ENCODE measurements at places on chromosomes 2 and 18.

DNA sequence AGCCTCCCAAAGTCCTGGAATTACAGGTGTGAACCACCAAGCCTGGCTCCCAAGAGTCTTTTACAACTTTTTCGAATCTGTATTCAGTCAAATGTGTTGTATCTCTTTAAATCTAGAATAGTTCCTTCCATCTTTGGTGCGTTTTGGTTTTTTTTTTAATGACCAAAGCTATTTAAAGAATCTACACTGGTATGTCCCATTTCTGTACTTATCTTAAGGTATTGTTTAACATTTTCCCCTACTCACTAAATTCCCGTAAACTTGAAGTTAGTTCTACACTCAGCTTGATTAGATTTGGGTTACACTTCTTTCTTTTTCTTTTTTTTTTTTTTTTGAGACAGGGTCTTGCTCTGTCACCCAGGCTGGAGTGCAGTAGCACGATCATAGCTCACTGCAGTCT lies 63.8 kb downstream of the TMEM237 start:
- DNase-seq, result no peak

DNA sequence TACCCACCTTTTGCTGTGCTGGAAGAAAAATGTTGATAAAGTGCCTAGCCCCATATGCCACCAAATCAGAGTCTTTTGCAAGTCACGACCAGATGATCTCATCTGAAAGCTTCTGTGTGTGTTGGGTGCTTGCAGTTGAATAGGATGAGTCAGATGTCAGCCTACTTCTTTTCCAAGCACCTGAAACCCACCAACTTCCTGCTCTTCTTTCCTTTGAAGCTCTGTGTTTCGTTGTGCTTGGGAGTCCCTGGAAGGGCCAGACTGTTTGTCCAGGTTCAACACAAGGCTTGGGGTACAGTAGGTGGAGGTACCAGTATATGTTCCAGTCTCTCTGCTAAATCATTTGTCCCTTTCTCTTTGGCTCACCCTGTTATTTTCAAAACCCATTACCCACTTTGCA lies 36.8 kb upstream of the LCLAT1 start:
- DNase-seq, result no peak

GRCh38 chr2:124395961-124396360 lies 370.9 kb downstream of the CNTNAP5 start:
- DNase-seq, result no peak

- no peak for DNase-seq
Measured at GRCh38 chr18:62144338-62144737, 42.5 kb downstream of the PIGN start.

DNA sequence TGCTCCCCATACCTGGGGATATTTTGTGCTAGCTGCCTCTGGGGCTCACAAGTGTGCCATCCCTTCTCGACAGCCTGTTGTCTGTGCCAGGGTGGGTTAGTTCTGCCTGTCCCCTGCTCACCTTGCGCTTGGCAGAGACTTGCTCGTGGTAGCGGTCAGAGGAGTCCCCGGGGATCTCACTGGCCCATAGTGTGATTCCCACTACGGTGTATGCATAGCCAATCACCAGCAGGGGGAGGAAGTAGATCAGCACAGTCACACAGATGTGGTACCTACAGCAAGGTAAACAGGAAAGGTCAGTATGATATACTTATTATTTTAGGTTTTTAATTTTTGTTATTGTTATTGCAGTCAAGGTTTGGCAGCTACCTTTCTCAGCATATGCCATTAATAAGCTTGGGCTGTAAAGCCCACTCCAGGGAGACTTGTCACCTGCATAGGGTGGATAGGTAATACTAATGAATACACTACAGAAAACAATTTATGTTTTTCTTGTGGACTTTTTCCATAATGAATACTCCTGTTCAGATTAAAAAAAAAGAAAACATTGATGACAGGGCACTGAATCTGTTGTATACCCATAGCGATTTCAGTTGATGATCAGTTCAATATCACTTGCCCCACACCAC lies 95.2 kb downstream of the POLE4 start:
- DNase-seq, result no peak

GRCh38 chr2:226411727-226412360 lies 387.8 kb downstream of the IRS1 start:
- no peak for DNase-seq

- DNase-seq, result no peak
Measured at GRCh38 chr2:205245652-205246051, 436.6 kb upstream of the NRP2 start.

GRCh38 chr2:173193925-173194324 lies 118.3 kb downstream of the MAP3K20 start:
- no peak for DNase-seq

DNA sequence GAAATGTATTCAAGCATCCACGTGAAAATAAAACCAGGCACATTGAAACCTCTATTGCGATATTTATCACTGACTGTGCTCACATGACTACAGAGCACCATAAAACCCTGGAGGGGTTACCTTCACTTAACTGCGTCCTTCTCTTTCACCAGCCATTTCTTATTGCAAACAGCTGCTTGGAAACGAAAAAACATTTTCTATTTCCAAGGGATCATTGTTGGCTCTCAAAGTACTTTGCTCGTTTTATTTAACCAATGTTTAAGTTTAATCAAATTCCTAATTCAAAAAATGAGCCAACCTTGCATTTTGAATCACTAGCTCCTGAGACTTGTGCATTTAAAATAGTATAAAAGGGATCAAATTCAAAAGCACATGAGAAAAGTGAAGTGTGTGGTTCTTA lies 134.4 kb downstream of the OSR1 start:
- no peak for DNase-seq

GRCh38 chr2:225725726-225726125 lies 326.2 kb downstream of the NYAP2 start:
- no peak for DNase-seq

GRCh38 chr2:54456362-54456611 lies 160 bp downstream of the SPTBN1 start:
- DNase-seq, result no peak

DNA sequence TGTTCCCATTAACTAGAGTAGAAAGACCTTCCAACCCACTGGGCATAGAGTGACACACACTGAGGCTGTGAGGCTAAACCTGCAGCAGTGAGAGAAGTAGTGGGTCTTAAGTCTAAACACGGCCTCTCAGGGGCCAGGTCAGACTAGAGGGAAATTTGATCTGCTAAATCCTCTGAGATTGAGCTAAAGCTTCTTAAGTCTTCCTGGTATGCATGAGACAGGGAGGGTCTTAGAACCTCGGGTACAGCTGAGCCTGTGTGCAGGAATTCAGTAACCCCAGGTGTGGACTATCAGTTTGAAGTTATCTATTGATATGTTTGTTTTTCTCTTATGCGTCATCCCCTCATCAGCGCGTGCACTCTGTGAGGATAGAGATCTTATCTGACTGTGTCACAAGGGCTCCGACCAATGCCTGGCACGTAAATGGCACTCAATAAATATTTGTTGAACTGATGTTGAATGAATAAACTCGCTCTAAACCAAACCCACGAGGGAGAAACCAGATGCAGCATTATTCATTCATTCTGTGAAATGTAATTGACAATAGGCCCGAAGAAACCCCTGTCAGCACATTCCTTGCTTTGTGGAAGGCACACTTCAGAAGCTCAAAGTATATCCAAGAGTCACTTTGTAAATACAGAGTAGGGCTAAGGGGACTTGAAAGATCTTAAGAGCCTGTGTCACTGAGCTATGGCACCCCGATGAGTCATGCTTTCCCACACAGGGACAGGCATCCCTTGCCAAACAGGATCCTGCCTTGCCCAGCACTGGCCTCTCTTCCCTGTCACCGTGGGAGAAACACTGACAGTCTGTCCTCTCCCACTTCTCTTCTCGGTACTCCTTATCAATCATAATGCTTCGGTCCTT lies 21.7 kb upstream of the RAB10 start:
- DNase-seq, result no peak

DNA sequence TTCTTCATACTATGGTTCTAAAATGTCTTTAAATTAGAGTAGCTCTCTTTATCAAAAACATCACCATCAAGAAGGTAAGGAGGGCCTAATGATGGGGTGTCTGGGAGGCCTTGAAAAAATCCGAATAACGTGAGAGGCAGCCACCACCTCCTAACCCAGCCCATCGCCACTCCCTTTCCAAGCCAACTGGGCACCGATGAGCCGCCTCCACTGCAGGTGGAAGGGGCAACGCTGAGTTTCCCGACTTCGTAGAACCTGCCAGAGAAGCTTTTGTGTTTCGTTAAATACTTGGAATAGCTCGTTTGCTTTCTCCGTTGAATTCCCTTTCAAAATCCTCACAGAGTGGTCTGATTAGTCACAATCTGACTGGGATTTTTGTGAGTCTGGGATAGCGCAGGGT lies 22.0 kb upstream of the RPL31 start:
- no peak for DNase-seq

DNA sequence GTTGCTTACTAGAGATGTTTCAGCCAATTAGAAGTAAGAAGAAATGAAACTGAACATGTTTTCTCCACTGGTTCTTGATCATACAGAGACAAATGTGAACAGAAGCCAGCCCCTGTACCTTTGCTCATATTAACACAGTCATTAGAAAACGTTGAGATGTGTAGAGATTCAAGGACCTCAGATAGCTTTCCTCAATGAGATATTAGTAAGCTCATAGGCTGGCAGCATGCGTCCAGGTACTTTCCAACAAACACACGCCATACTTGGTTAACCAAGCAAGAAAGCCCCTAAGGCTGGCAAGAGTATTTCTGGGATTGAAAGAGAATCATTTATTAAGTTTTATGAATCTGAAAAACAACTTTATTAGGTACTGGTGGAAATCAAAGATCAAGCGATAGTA lies 37.5 kb downstream of the SLC5A7 start:
- DNase-seq, result no peak

- no peak for DNase-seq
Measured at GRCh38 chr2:61993422-61994024, 88.0 kb downstream of the COMMD1 start.

DNA sequence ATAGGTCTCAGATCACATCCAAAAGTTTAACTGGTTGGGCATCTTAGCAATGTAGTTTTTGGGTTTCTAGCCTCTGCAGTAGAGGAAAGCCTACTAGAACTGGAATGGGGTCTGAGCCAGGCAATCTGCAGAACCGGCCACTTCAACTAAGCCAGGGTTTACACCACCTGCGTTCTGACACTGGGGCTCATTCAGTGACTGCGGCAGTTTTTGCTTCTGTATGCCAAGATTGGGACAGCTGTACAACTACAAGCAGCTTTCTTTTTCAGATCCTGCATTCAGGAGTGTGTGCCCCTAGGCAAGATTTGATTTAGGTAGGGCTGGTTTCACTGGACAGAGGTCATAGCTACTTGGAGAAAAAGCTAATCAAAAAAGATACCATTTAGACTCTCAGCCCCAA lies 43.7 kb upstream of the IGFBP5 start:
- DNase-seq, result no peak

DNA sequence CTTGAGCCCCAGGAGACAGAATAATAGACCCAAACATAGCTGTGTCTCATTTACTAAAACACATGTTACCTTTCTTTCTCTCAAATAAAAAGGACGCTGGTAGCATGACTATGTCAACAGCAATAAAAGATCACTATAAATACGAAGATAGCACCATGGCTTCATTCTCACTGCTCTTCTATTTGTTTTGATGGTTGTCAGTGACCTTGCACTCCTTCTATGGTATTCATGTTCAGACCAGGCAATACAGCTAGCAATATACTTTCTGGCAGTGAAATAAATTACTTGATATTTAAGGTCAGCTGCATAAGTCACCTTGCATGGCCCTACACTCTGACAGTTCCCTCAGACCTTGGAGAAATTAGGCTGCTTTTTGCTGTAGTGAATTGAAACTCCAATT lies 263.2 kb upstream of the CDH7 start:
- no peak for DNase-seq

DNA sequence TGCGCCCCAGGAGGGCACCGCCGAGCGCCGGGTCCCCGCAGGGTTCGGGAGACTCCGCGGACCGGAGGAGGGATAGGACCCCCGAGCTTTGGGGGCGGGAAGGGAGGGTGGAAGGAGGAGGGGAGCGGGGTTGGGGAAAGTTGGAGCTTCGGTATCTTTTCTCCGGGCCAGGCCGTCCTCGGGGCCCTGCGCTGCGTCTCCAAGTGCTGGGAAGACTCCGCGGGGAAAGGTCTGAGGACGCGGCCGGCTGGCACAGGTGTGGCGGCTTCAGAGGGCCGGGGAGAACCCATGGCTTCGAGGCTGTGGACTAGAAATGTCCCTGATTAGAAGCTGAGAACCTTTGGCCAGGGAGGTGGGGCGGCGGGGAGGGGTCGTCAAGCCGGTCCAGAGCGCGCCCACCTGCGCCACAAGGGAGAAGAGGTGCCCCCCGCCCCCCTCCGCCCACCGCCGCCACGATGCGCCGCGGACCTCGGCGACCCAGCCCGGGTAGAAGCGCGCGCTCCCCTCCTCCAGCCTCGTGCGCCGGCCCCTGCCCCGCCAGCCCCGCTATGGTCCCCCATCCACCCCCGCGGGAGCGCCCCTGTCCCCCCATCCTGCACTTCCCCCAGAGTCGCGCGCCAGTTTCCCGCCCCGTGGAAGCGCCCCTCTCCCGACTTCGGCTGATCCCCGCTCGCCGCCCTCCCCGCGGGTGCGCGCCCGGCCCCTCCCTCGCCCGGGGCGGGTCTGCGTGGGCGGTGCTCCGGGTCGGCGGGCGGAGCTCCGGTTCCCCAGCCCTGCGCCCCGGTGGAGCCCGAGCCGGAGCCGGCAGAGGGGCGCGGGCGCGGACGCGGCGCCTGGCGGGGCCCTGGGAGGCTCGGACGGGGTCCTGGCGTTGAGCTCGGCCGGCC lies at the start of gene SNTG2:
SNTG2 (plus strand) TSS at position 770 of the 887 bp plus-strand sequence. CDS start 148 bp downstream, outside the sequence.
- peak; percentile 18 for DNase-seq

GRCh38 chr18:37361335-37362157 lies 204.1 kb downstream of the CELF4 start:
- DNase-seq, result no peak

- DNase-seq, result no peak
Measured at GRCh38 chr2:215878476-215879063, 134.8 kb downstream of the MREG start.

DNA sequence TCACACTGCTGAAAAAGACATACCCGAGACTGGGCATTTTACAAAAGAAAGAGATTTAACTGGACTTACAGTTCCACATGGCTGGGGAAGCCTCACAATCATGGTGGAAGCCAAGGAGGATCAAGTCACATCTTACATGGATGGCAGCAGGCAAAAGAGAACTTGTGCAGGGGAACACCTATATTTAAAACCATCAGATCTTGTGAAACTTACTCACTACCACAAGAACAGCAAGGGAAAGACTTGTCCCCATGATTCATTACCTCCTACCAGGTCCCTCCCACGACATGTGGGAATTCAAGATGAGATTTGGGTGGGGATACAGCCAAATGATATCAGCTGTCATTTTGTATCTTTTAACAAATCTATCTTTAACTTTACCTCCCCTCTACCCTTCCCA lies 251.1 kb upstream of the RASGRP3 start:
- DNase-seq, result no peak

DNA sequence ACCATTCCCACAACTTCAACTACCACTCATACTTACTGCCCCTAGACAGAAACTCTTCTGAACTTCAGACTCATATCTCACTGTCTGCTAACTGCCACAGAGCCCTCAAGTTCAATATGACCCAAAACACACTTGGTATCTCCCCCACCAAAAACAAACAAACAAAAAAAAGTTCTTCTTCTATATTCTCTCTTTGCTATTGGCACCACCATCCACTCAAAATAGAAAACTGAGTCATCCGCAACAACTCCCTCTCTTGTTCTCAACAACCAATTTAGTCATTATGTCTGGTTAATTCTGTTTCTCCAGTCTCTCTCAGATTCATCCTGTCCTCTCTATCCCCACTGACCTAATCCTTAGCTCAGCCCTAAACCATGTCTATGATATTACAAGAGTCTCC lies 7.2 kb upstream of the DCTN1 start:
- DNase-seq, result no peak

Measured in activated CD4-positive, alpha-beta T cell treated with anti-CD3 and anti-CD28 coated beads for 24 hours (primary cell).